ENCODE measurements at places on chromosomes 2 and 18.

- no peak for DNase-seq
These were observed 4.7 kb downstream of the ING5 start for GRCh38 chr2:241706537-241706936.

GRCh38 chr2:238339814-238340213 is 19.5 kb downstream of the TRAF3IP1 start:
- no peak for DNase-seq

GRCh38 chr2:187567126-187567525 is 12.9 kb upstream of the TFPI start:
- DNase-seq: no peak

DNA sequence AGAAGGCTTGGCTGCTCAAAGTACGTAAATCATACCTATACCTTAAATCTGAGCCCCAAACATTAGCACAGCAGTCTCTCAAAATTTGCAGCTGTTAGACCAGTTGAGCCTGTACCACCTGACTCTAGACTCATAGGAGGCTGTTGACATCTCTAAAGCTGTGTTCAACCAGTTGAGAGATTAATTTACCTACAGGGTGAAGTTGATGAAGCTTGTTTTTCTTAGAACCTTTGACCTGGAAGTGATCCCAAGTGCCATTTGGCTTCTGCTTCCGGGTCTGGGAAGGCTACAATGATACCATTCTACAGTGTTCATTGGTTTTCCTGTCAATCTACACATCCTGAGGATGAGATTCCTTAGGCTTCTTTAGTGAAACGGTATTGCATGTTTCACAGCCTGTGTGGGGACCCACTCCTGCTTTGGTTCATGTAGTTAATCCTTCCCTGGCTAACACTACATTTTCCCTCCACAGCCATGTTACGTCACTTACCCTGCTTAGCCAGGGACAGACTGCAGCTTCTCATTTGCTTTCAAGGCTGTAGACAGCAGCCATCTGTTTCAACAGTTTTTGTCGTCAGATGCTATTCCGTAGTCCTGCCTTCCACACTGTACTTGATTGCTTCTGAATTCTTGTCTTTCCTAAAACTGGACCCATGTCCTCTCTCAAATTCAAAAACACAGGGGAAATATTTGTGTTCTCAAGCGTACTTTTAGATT is 4.7 kb upstream of the IL1RL2 start:
- DNase-seq: no peak
